Natural killer cell treated with Interleukin-12 subunit alpha and Interleukin-12 subunit beta and Interleukin-15 and Interleukin-18, amount 100 ng/mL, for 72 hours (primary cell): ENCODE measurements at places on chromosomes 4 and X. TPM values are rescaled to one million over a fixed set of nuclear protein-coding genes. Genes with fewer than 3 reads are reported as not detected.

GRCh38 chrX:774536-774935 lies 143.9 kb downstream of the SHOX start:
- no peak for DNase-seq

DNA sequence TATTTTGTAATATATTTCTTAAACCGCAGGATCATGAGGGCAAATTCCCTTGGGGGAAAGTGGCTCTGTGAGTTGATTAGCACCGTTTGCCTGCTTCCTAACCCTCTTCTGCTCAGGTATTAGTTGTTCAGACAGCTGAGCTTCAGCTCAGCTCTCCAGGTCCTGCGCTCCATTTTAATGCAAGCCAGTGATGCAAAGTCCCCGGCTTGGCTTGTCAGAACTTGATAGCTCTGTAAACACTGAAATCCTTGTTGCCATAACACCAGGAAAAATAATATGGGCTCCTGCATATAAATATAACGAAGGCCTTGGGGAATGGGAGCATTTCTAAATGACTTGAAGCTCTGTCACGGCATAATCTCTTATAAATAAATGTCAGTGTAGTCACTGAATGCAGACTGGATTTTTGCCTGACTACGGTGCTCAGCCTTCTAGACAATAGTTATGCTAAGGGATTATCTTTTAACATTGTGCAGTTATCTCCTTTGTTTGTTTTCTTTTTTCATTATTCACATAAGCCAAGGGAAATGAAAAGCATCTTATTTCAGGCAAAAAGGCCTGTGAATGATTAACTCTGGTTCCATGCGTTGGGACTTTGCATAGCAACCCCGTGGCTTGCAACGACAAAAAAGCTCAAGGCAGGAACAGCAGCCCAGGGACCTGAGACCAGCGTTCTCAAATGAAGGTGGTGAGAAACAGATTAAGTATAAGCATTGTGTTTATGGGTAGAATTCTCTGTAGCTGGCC lies 253.2 kb downstream of the SPRY1 start:
- DNase-seq: no peak

DNA sequence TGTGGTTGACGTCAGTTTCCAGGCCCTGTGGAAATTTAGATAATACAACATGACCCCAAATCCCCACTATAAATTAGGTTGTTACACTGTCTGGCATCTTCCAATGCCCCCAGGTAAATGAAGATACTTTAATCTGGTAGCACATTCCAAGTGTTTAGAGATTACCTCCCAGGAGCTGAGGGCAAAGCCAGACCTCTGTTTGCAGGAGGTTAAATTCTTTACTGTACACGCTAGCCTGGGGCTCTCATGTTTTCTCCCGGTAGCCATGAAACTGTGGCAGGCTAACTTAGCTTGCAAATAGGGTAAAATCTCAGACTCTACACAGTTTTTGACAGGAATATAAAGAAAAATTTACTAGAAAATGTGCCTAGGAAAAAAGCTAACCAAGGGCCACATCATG lies 450.0 kb downstream of the PDGFC start:
- DNase-seq: no peak

DNA sequence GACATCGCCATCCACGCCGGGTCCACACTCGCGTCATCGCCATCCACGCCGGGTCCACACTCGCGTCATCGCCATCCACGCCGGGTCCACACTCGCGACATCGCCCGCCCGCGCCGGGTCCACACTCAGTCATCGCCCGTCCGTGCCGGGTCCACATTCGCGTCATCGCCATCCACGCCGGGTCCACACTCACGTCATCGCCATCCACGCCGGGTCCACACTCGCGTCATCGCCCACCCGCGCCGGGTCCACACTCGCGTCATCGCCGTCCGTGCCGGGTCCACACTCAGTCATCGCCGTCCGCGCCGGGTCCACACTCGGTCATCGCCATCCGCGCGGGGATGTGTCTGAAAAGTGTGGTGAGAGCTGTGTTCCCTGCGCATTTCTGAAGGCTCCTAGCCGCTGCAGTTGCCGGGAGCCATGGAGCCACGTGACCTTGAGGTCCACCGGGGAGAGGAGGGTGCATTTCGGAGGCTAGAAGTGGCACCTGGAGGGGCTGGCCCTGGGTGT lies 17.3 kb downstream of the PCGF3 start:
- no peak for DNase-seq

RHOXF1 gene
- total RNA-seq: not detected

ADH1A gene
- total RNA-seq: not detected

- DNase-seq: no peak
Measured at GRCh38 chr4:72318421-72319170, 250.4 kb downstream of the ADAMTS3 start.

CNKSR2 gene
- total RNA-seq: 0.98 TPM

DNA sequence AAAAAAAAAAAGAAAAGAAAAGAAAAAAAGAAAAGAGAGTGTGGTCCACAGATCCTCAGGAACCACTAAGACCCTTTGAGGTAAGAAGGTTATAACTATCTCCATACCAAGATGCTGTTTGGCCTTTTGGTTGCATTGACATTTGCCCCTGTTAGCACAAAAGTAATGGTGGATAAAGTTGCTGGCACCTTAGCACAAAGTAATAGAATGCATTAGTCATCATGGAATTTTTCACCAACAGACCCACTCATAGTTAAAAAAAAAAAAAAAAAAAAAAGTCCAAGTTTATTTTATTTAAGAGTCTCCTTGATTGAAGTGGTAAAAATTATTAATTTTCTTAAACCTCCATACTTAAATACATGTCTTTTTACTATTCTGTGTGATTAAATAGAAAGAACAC lies 78.4 kb upstream of the RBPJ start:
- DNase-seq: no peak

SCRG1 gene
- total RNA-seq: not detected

DNA sequence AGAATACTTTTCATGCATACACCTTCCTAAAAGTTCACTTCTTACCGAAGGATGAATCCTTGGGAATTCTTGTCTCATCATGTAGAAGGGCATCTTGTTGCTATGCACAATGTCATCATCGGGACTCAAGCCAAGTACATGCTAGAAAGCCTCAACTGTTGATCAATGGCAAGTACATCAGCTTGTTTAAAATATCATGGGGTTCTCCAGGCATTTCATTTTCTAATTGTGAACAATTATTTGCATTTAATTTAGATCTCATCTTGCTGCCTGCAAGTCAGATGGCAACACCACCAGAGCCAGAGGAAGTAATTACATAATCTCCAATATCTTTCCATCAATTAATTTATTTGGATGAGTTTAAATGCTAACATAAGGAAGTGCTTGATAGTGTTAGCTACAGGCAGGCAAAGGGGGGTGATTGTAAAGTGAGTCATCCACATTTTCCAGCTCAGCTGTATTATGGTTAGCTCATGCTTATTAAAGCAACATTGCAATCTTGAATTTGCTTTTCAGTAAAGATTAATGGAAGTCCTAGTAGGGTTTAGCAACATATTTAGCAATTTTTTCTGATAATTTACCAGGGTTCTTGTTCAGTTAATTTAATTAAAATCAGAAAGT lies 356.5 kb downstream of the CBLL2 start:
- no peak for DNase-seq

NHS gene
- total RNA-seq: 0.14 TPM

- no peak for DNase-seq
Measured at GRCh38 chr4:183888564-183888963, 16.5 kb upstream of the STOX2 start.

GRCh38 chr4:37562592-37562991 lies 123.6 kb downstream of the RELL1 start:
- DNase-seq: no peak

CT45A10 gene
- not detected for total RNA-seq

GLRB gene
- not detected for total RNA-seq

DNA sequence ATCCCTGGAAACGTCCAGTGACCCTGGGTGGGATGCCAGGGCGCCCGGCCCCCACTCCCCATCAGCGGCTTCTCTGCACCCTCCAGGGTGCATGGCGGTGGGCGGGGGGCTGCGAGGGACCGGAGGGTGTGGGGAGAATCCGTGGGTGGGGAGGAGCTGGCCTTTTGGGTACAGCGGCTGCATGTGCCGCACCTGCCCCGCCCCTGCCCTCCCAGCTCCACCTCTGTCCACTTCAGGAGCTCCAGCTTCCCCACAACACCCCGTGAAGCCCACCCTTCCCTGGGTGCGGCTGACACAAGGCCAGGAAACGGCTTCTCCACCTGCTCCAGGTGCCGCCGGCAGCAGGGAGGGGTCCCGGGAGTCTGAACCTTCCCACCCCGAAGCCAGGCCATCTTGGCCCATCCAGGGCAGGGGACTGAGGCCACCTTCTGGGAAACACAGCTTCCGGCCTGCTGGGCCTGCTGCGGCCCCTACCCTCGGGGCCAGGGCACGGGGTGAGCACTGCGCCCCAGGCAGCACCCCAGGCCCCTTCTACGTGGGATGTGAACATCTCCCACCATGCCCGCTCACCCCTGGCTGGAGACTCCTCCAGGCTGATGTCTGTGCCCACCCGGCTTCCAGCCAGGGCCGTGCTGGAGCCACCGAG lies 34.6 kb downstream of the CPLX1 start:
- no peak for DNase-seq
